ENCODE measurements at places on chromosomes 6 and 20.
A peak's percentile ranks its signal among the peaks of the same experiment; 100 is the strongest.

DNA sequence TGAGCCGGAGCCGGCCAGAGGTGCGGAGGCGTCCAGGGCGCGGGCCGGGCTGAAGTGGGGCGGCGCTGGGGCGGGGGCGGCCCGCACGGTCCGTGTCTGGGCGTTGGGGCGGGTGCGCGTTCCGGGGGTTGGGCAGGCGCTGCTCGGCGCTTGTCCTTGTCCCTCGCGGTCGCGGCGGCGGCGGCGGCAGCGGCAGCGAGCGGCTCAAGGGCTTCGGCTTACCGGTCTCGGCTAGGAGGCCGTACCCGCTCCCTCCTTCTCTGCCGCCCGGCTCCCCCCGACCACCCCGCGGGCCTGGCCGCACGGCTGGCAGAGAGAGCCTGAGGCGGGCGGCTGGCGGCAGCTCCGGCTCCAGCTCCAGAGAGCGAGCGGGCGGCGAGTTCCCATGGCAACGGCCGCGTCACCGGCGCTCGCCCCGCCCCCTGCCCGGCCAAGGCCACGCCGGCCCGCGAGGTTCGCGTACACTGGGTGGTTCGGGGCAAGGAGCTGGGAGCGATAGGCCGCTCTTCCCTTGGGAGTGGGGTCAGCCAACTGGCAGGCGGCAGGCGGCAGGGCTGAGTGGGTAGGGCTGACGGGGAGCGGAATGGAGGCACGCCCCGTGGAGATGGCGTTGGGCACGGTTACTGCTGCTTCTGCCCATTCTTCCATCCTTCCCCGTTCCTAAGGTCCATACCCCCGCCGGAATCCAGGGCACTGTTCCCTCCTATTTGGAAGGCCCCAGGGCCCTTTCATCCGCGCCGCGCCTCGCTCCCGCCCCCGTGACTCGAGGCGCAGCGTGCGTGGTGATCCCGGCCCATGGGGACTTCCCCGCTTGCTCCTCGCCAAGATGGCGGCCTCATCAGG, at the start of gene LRRC73:
Gene LRRC73 (minus strand): TSS at position 363 of the 843 bp plus-strand sequence. CDS start 561 bp downstream, outside the sequence.
- DNase-seq, result peak; percentile 80

- no peak for DNase-seq
These were observed 19.1 kb upstream of the TSHZ2 start for GRCh38 chr20:52953020-52953419.

GRCh38 chr6:57173056-57173885, 1.1 kb downstream of the BAG2 start:
- DNase-seq, result no peak

- no peak for DNase-seq
These were observed 91.3 kb downstream of the MYLK4 start for GRCh38 chr6:2659381-2659780.

- DNase-seq, result no peak
These were observed 54.5 kb upstream of the DYNLRB1 start for GRCh38 chr20:34461779-34462087.

GRCh38 chr6:1131285-1132079, 180.4 kb upstream of the FOXQ1 start:
- DNase-seq, result no peak

GRCh38 chr6:152386131-152386530, 251.0 kb downstream of the SYNE1 start:
- no peak for DNase-seq

DNA sequence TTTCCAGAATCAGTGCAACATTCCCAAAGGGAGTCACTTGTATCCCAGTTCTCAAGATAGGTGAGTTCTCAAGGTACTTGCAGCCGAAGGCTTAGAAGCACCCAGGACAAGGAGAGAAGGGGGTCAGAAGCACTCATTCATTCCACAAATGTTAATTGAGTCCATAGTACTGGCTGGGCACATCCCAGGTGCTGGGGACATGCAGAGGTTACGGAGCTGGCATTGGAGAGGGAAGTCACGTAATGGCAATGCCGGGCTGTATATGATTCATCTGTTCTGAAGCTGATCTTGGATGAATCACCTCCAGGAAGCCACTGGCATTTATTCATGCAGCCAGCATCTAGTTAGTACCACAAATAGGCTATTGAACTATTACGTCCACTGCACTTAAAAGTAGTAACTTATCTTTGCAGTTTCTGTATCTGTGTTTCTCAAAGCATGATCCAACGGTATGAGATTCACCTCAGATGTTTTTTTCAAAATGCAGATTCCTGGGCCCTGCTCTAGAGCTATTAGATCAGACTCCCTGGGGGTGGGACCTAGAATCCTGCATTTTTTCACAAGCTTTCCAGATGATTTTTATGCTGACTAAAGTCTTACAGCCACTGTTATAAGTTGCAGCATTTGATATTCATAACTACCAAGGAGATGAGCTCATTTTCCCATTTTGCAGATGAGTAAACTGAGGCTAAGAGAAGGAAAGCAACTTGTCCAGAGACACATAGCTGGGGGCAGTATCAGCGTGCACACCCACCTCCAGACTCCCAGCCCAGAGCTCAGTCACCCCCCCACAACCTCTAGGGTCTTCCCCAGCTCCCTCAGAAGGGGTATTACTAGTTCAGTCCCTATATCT, 44.1 kb upstream of the ID1 start:
- no peak for DNase-seq

GRCh38 chr20:18504479-18505060, 3.2 kb upstream of the SEC23B start:
- no peak for DNase-seq

DNA sequence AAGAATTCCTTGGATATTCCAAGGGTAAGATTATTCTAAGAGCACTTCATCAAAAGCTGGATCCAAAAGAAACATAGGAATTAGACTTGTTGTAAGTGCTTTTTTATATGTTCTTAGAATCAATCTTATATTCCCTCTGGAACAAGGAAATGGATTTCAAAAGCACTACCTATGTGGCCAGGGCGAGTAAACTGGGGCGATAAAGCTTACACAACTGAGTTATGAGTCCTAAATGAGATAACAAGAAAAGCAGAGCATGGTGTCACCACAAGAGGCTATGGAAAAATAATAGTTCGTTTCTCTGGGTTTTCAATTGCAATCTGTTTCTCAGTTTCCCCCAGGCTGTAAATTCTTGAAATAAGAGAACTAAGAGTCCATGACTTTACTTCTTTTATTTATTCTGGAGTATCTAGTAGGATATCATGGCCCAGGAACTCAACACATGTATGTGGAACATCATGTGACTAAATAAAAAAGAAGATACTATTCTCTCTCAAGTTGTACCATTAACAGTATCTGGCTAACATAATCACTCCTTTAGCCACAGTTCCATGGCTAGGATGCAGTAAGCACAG, 51.5 kb downstream of the NUDT3 start:
- no peak for DNase-seq

DNA sequence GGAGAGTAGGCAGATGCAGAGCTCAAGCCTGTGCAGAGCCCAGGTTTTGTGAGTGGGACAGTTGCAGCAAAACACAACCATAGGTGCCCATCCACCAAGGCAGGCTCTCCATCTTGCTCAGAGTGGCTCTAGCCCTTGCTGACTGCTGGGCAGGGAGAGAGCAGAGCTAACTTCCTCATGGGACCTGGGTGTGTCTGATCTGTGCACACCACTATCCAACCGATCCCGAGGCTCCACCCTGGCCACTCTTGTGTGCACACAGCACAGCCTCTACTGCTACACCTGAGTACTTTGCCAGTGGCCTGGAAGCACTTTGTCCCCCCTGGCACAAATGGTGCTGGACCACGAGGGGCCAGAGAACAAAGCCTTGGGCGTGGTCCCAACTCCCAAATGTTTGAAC, 7.9 kb upstream of the DEFB125 start:
- no peak for DNase-seq

GRCh38 chr20:46333161-46333991, 25.1 kb upstream of the CDH22 start:
- DNase-seq, result no peak

- no peak for DNase-seq
These were observed 123.4 kb downstream of the FLRT3 start for GRCh38 chr20:14214046-14214445.

DNA sequence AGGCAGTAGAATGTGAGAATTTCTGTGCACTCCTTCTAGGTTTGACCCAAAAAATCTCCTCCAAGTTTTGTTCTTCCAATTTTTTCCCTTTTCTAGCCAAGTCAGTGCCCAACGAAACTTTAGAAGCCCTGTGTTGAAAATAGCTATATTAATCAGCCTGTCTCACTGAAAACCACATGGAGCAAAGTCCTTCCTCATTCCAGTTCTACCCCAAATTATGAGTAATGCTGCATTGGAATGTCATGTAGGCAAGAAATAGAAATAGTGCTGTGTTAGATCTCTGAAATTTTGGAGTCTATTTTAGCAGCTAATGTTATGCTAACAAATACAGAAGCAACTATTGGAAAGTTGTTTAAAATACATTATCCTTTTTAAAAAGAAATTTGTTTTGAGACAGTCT, 725.5 kb downstream of the TBC1D32 start:
- DNase-seq, result no peak

GRCh38 chr20:22394583-22394982, 189.8 kb downstream of the FOXA2 start:
- DNase-seq, result no peak

- no peak for DNase-seq
These were observed 8.2 kb upstream of the BPIFB4 start for GRCh38 chr20:33071198-33071597.

DNA sequence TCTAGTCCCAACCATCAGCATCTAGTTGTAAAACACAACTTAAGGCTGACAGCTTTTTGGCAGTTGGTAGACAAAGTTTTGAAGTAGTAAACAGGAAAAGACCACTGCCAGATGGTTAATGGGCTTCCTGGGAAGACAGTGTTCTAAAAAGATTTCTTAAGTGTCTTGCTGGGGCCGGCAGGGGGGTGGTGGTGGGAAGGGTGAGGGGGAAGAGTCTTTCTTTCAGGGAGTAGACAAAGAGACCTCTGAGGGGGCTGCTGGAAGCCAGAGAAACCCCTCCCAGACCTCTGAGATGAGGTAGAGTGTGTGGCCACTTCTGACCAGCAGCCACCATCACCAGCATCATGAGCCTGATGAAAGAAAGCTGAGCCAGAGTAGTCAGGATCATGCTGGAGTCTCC, 784.9 kb downstream of the TENT5A start:
- no peak for DNase-seq

- no peak for DNase-seq
These were observed 3.5 kb upstream of the EPB41L1 start for GRCh38 chr20:36150847-36151539.

GRCh38 chr6:74018825-74019224, 322.8 kb downstream of the CD109 start:
- DNase-seq, result no peak

GRCh38 chr6:42259286-42259685, 41.6 kb upstream of the MRPS10 start:
- no peak for DNase-seq

DNA sequence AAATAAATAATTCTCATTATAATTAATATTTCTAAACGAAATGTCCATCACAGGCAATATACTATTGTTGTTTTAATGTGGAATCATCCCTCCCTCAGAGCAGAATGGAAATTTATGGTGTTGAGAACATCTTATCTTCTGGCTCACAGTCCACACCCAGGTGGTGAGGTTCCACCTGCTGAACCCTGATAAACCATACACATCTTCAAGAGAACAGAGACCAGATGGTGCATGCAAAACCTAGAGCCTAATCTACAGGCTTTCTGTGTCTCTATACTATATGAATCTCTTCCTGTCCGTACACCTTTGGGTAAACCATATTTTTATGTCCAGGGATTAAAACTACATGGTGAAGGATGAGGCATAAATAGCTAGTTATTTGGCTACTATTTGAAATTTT, 52.3 kb upstream of the UFL1 start:
- DNase-seq, result no peak

All from dorsolateral prefrontal cortex (tissue), 122 donors.